Renal pelvis (tissue), 12 donors: ENCODE measurements at places on chromosomes 3 and 15. TPM values are rescaled to one million over a fixed set of nuclear protein-coding genes. Genes with fewer than 3 reads are reported as not detected.
A peak's percentile ranks its signal among the peaks of the same experiment; 100 is the strongest.

COL6A6 gene
- 0.86 TPM for polyA plus RNA-seq

KIF23 gene
- polyA plus RNA-seq, result 40.9 TPM

MYO5C gene
- 31.9 TPM for polyA plus RNA-seq

C3orf52 gene
- 4.9 TPM for polyA plus RNA-seq

SLC12A1 gene
- polyA plus RNA-seq, result 267 TPM

SERPINI2 gene
- polyA plus RNA-seq, result 1.5 TPM

SPG21 gene
- 115 TPM for polyA plus RNA-seq

SPTBN5 gene
- 2.7 TPM for polyA plus RNA-seq

AADACL2 gene
- polyA plus RNA-seq, result not detected

TLR9 gene
- polyA plus RNA-seq, result 0.09 TPM

P2RY1 gene
- 3.0 TPM for polyA plus RNA-seq

GRCh38 chr15:77421370-77421700, 647 bp downstream of the HMG20A start:
- DNase-seq, result no peak

GRCh38 chr3:171896316-171896715, 53.2 kb downstream of the TMEM212 start:
- DNase-seq, result no peak

- no peak for DNase-seq
Measured at GRCh38 chr3:175211466-175211865, 352.3 kb downstream of the NAALADL2 start.

DNA sequence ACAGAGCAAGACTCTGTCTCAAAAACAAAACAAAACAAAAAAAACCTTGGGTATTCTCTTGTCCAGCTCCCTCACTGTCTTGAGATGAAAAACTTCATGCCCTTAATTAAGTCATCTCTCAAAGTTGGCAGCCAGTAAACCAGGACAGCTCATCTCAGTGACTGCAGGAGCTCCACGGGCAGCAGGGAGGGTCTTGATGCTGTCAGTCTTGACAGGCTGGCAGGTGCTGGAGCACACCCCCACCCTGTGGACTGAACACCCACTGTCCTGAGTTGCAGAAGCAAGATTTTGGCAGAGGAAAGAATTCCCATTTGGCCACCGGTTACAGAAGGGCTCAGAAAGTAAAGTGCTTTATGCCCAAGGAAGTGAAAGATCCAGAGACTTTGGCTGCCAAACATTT, 8.0 kb downstream of the DNAJA4 start:
- DNase-seq, result no peak

- DNase-seq, result peak; percentile 71
Measured at GRCh38 chr15:70323111-70323851, 225.6 kb upstream of the TLE3 start.

DNA sequence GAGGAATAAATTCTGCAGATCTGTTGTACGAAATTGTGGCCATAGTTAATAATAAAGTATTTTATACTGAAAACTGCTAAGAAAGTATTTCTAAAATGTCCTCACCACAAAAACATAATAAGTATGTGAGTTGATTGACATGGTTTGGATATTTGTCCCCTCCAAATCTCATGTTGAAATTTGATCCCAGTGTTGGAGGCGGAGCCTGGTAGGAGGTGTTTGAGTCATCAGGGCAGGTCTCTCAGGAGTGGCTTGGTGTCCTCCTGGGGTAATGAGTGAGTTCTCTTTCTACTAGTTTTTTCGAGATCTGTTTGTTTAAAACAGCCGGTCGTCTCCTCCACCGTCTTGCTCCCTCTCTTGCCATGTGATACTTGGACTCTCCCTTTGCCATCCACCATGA, 424.1 kb upstream of the KCNMB2 start:
- DNase-seq, result no peak

- DNase-seq, result no peak
Measured at GRCh38 chr3:38614091-38614490, 35.4 kb downstream of the SCN5A start.

DNA sequence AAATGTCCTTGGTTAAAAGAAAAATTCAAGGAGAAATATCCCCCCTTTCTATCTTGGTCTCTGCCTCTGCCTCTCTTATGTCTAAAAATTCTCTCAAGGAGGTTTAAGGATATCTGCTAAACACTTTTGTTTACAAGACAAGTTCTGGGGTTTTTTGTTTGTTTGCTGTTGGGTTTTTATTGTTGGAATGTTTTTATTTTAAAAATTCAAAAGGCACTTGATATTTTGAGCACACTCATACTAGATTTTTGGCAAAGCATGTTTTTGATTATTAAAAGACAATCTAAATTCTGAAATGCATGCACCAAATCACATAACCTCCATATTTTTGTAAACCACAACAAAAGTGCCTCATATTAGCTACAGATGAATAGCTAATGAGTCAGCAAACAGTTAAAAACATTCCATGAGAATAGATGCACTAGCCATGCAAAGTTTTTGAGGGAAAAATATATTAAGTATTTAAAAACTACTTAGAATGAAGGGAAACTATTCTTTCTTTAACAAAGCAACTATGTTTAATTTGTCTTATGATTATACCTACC, 84.6 kb downstream of the ZBTB20 start:
- DNase-seq, result no peak

DNA sequence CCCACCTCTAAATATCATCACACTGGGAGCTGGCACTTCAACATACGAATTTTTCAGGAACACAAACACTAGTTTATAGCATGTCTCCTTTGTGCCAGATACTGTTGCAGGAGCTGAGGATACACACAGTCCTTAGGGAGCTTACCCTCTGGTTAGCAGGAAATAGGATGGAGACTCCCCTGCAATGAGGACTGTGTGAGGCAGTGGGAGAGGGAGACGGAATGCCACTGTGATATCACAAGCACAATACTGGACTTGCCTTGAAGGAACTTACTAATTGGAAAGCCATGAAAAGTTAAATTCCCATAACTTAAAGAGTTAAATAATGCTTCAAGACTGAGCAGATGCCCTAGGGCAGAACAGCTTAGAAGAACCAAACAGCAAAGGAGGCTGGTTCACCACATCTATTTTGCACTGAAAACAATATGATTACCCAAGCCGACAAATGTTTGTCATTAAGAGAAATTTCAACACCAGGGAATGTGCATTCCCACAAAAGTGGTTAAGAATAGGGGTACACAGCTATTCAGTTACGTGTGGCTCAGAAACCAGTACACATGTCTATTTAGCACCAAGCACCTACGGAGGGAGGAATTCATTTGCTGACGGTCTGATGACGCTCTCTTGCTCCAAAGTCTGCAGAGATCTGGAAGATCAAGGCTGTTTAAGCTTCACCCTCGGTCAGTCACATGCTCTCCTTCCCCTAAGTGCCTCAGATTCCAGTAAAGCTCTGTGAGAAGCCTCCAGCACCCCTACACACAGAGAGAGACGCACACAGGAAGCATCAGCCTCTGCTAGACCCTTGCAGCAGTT, 5.2 kb downstream of the TBC1D2B start:
- DNase-seq, result no peak

GRCh38 chr3:25789596-25790556, at the start of gene OXSM:
Gene OXSM, plus strand, starts transcription at chr3:25790090. Its CDS starts 931 bp downstream, at chr3:25791021.
- peak; percentile 89 for DNase-seq

DNA sequence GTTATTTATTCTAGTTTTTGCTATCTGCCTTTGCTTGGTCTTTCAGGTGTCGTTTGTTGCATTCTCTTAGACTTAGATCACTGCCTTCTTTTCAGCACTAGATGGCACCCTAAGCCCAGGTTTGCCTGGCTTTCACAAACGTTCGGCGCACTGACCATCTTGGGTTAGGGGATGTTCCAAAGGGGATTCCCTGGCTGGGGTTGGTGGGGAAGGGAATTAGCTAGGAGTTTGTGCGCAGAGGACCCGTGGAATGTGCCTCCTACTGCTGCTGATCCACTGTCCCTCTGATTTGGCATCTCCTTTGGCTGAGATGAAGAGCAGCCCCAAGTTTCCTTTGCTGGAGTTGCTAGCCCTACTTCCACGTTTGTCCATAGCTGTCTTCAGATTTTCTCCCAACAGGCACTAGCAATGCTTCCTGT, 33.9 kb downstream of the PFN2 start:
- peak; percentile 29 for DNase-seq

DNA sequence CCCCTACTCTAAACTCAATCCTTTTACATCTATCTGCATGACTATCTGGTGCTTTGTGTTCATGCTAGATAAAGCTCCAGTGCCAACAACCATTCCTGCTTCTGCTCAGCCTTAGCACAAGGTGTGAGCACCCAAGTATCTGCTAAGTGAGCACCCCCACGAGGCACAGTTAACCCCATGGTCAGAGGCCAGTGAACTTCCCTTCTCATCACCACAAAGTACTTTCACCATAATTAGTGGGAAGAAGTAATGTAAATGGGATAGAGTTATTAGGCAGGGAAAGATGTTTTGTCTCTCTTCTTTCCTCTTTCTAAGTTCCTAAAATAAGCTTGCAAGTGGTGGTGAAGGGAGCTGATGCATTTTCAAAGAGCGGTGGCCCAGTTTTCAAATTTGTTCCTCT, 96.4 kb downstream of the ANO10 start:
- no peak for DNase-seq

GRCh38 chr15:92848852-92849598, 51.1 kb upstream of the CHD2 start:
- DNase-seq, result no peak

GRCh38 chr3:182809531-182809930, 16.2 kb downstream of the ATP11B start:
- no peak for DNase-seq

DNA sequence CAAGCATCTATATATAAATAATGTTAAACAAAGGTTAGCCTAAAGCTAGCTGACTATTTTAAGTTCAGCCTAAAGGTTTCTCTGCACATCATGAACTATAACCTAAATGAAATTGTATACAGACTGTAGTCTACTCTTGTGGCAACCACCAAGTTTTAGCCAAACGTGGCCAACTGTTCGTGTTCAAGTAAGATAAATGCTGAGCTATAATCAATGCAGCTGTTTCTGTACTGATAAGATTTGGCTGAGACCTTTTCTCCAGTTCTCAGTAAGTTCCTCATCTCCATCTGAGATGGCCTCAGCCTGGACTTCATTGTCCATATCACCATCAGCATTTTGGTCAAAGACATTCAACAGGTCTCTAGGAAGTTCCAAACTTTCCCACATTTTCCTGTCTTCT, 43.7 kb upstream of the IGSF10 start:
- DNase-seq, result no peak

DNA sequence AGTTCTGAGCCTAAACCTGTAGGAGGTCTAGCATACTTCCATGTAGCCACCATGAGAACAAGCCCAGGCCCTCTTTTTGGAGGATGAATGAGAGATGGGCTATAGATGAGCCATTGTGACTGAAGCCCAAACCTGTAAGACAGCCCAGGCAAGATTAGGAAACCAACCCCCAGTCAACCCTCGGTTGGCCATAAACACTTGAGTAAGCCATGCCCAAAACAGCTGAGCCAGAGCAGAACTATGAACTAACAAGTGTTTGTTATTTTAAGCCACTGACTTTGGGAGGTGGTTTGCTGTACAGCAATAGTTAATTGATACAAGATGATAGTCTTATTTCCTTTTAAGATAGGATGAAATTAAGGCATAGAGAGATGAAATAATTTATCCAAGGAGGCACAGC, 12.4 kb upstream of the CPNE4 start:
- no peak for DNase-seq

- peak; percentile 43 for DNase-seq
Measured at GRCh38 chr15:39919748-39920509, at the start of gene GPR176. Gene GPR176, minus strand, starts transcription at chr15:39920266. Its CDS starts 240 bp downstream, at chr15:39920026.

DNA sequence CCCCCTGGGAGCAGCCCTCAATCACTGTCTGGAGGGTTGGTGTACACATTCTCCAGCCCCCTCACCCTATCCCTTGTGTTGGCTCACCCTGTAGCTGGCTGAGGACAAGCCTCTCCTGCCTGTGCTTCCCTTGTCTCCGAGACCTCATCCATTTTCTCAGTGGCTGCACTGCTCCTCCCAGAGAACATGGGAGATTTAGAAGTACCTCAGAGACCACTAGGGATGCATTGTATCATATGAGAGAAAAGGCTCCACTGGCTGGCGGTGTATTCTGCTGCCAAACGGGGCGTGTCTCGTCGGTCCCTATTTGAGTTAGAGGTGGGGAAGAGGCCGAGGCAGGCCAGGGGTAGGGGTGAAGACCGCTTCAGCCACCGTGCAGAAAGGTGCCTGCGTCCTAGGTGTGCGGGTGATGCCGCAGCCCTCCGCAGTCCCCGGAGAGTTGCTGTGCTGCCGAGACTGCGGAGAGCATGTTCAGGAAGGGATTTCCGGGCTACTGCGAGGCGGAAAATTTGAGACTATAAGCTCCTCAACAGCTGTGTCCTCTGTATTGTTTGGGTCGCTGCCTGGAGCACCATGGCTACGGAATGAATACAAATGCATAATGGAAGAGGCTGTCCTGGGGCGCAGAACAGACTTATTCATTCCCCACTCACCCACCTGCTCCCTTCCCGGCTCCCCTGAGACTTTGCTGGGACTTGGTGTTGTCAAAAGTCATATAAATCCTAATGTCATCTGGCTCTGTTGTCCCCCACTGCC, 43.8 kb downstream of the SPSB4 start:
- DNase-seq, result peak; percentile 88

DNA sequence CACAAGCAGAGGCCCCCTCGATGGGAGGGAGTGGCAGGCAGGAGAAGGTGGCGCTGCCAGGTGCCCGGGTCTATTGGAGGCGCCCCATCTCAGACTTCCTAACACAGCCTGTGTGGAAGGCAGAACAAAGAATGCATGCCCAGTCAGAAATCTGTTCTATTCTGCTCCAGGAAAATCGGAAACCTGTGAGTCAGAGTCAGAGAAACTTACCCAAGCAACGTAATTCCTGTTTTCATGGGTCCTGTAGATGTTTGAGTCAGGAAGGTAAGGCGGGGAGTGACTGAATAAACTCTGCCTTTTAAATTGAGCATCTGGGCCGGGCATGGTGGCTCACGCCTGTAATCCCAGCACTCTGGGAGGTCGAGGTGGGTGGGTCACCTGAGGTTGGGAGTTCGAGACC, 13.7 kb downstream of the MAP6D1 start:
- no peak for DNase-seq

DNA sequence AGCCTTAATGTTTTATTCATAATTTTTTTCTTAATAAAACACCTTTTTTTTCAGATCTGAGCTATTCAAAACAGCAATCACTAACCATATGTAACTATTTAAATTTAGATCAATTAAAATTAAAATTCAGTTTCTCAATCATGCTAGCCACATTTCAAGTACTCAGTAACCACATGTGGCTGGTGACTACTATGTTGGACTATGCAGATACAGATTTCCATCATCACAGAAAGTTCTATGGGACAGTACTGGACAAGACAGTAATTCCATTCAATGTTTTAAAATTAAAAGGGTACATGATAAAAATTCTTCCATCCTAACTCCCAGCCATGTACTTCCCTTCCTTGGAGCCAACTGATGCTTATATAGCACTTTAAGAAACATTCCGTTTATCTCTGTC, 119.3 kb downstream of the GLDN start:
- no peak for DNase-seq

DNA sequence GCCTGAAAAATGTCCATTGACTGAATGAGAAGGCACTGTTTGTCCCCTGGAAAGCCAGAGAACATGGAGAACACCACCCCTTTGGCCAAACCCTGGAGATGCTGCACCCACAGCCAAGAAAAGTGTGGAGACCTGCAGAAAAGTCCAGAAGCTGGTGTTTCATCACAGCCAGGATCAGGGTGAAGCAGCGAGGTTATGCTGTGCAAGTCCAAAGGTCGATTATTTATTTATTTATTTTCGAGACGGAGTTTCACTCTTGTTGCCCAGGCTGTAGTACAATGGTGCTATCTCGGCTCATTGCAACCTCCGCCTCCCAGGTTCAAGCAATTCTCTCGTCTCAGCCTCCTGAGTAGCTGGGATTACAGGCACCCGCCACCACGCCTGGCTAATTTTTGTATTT, 5.5 kb upstream of the CTSH start:
- DNase-seq, result no peak

- no peak for DNase-seq
Measured at GRCh38 chr3:30007668-30008067, 598.7 kb upstream of the TGFBR2 start.

- DNase-seq, result no peak
Measured at GRCh38 chr15:26037369-26037768, 174.2 kb upstream of the ATP10A start.
